GM18507 (cell line): ENCODE measurements at places on chromosomes 1 and 21.

DNA sequence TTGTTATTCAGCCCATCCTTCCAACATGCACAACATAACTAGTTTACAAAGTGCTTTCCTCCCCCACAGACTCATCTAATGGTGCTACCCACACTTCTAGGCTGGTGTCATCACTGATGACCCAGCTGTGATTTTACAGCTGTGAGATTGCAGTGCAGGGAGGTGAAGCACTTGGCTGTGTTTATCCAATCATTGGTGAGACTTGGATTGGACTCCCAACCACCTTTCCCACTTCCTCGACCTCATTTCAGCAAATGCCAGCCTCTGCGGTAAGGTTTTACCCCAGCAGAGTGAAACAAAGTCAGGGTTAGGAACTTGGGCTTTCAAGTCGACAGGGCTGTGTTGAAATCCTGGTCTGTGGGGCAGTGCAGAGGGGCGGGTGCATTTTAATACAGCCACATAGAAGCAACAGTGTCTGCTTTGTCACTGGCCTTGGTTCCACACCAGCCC lies 22.1 kb downstream of the ECHDC2 start:
- DNase-seq: no peak

- no peak for DNase-seq
Measured at GRCh38 chr1:100382657-100383056, 30.4 kb downstream of the CDC14A start.

- DNase-seq: no peak
Measured at GRCh38 chr21:27802816-27803475, 836.1 kb upstream of the ADAMTS5 start.

DNA sequence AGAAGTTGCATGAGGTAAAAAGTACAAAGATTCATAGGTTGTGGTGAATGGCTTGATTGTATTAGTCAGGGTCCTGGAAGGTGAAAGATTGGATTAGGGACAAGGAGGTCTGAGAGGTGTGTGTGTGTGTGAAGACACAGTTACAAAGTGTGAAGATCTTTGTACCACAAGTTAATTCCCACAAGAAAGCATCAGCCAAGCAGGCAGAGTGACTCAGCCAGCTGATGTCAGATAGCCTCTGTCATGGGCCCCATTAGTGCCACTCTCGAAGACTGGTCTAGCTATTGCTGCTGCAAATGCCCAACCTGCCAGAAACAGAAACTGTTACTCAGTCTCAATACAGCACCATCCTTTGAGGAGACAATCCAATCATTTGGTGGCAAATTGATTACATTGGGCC lies 96.5 kb downstream of the DTL start:
- no peak for DNase-seq

GRCh38 chr1:43839056-43839455 lies 94.5 kb upstream of the ARTN start:
- no peak for DNase-seq

GRCh38 chr1:84632673-84633434 lies 57.4 kb downstream of the SSX2IP start:
- no peak for DNase-seq

DNA sequence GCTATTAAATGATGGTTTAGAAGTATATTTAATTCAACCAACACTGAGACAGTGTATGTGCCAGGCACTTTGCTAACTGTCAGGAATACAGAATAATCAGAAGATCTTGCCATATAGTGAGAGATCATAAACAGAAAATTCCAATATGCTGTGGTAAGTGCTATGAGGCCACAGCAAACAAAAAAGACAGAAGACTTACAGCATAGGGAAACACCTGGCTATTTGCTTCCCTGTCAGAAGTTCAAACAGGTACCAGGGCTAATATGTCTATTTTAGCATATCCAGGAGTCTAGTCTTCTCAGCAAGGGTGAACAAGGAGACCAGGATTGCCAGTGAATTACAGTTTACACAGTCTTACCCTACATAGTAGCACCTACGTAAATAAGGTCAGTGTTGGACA lies 30.4 kb downstream of the TRIT1 start:
- no peak for DNase-seq

GRCh38 chr1:174656409-174657059 lies 208.8 kb downstream of the GPR52 start:
- no peak for DNase-seq

- DNase-seq: no peak
Measured at GRCh38 chr1:147807405-147807804, 47.0 kb upstream of the GJA5 start.

- DNase-seq: no peak
Measured at GRCh38 chr1:54277451-54278341, 77.7 kb downstream of the MRPL37 start.

- DNase-seq: no peak
Measured at GRCh38 chr1:153841463-153841994, 66.3 kb downstream of the SLC27A3 start.

DNA sequence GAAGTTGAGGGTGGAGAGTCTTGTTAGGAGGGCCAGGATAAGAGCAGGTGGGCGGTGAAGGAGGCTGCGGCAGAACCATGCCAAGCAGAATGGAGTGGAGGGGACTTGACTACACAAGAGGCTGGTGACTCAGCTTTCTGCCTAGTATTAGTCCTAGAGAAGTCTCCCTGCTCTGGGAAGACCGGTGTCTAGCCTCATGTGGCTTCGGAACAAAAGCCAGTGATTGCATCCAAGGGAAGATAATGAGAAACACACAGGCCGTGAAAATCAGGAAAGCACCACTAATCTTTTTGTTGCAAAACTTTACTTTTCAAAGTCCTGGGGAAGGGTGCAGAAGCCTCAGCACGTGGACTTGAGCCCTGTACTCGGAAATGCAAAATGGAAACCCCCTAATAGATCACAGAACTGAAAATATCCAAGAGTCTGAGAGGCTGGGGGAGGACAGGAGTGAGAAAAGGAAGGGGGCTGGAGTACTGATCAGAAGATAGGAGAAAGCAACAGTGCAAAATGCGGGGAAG lies 31.4 kb downstream of the DDR2 start:
- no peak for DNase-seq

DNA sequence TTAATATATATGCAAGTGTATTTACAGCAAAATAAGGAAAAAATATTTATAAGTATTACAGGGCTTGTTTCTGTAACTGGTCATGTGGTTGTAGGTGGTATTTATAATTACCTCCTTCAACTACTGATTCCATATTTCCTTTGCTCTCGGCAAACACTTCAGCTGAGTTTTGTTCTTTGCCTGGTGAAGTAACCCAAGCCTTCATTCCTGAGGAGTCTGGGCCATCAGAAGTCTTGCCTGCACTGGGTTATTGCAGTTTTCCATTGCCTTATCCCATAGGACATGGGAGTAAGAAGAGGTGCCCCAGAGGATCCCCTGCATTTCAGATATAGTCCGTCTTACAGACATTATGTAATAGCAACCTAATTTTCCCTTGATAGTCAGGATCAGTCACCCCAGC lies 23.8 kb downstream of the MARK1 start:
- DNase-seq: no peak

DNA sequence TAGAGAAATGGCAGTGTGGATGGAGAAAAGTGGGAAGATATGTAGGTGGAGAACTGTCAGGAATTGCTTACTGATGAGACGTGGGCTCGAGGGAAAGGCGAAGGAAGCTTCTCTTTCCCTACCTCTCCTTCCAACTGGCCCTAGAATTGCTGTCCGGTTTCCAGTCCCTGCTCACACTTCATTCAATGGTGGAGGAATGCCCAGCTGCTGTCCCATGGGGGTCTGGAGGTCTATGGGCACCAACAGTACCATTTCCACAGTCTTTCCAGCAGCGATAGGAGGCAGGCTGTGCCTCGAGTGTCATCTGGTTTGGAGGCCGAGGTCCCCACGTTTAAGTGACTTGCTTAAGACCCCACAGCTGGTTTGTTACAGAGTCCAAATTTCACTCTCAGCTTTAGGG lies 31.5 kb upstream of the CD1D start:
- DNase-seq: no peak

- no peak for DNase-seq
Measured at GRCh38 chr1:231757101-231757404, 130.5 kb downstream of the DISC1 start.

- DNase-seq: no peak
Measured at GRCh38 chr1:211381481-211382181, 55.0 kb downstream of the TRAF5 start.

GRCh38 chr1:219184337-219184736 lies 10.7 kb downstream of the LYPLAL1 start:
- DNase-seq: no peak

DNA sequence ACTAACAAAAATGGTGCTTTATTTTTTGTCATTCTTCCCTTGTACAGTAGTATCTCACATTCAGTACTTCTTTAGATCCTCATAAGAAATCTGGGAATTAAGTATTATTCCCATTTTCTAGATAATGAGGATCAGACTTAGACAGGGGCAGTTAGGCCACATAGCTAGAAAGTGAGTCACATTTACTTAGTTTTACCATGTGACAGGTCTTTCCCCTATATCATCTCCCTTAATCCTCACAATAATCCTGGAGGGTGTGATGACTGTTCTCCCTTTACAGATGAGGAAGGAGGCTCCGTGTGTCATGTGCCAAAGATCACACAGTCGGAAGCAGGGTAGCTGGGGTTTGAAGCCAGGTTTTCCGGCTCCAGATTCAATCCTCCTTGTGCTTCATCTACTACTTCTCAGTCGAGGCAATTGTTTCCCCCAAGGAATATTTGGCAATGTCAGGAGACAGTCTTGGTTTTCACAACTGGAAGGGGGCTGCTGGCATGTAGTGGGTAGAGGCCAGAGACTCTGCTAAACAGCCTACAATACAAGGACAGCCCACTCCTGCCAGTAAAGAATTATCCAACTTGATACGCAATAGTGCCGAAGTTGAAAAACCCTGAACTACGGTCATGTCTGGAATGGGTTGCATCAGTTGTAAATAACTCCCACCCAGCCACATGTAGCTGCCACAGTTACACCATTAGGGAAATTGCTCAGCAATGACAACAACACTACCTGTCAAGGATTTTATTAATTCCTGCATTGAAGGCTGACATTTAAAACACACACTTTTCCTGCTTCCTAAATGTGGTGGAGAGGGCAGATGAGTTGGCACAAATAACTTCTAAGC lies 54.5 kb downstream of the C8B start:
- DNase-seq: no peak

GRCh38 chr1:39497585-39497984 lies 6.1 kb downstream of the BMP8A start:
- no peak for DNase-seq

DNA sequence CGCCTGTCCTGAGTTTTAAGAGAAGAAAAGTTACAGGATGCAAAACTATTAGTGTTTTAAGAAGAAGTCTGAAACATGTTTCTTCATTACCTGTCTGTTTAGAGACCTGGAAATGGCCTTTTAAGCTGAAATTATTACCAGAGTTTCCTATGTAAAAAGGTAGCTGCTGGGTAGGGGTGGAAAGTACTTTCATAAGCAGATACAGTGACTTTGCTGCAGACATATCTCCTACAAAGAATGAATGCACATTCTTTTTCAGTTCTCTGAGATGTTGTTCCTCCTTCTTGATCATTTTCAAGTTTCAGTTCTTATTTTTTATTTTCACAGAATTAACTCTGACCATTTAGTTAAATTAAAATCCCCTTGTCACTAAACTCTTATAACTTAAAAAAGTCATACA lies 1329.6 kb downstream of the KCNT2 start:
- no peak for DNase-seq

DNA sequence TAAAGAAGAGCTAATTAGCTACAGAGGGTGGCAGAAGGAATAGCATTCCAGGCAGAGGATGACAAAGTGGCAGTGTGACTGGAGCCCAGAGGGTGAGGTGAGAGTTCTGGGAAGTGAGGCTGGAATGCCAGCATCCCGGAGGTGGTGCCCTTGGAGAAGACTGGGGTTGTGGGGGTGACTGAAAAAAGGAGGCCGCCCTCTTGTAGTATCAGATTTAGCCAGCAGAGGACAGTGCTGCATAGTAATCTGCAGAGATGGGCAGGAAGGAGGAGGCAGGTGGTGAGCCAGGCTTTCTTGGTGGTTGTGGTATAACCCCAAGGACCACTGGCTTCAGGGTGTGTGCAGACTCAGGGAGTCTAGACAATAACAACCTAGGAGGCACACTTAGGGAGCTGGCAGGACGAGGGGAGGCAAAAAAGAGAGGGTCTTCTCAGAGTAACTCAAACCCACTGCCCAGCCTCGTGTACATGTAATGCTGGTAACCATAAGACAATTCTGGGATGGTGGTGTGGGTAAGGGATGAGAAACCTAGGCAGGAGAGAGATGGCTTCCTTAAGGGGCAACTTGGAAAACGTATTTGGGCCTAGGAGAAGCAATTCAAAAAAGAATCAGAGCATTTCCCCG lies 30.5 kb downstream of the MROH7 start:
- DNase-seq: peak; percentile 40

- peak; percentile 22 for DNase-seq
Measured at GRCh38 chr1:225848030-225848955, 33.9 kb downstream of the TMEM63A start.

DNA sequence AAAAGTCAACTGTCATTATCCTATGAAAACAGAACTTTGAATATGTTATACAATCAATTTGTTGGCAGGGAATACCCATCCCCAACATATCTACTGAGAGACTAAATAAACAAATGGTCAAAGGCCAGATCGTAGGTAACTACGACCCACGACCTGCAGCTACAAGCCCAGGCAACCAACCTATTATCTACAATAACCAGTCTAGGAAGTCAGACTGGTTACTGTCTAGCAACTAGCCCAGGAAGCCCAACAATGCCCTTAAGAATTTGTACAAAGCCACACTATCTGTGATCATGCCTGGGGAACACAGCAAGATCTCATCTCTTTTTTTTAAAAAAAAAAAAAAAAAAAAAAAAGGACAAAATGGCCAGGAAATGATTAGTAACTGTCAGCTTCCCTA lies 58.7 kb downstream of the SMYD3 start:
- no peak for DNase-seq

- no peak for DNase-seq
Measured at GRCh38 chr1:34796990-34797389, 4.2 kb downstream of the GJA4 start.

- DNase-seq: no peak
Measured at GRCh38 chr1:81020506-81020905, 780.2 kb upstream of the ADGRL2 start.

GRCh38 chr1:174726167-174726879 lies 273.4 kb upstream of the CACYBP start:
- DNase-seq: no peak

DNA sequence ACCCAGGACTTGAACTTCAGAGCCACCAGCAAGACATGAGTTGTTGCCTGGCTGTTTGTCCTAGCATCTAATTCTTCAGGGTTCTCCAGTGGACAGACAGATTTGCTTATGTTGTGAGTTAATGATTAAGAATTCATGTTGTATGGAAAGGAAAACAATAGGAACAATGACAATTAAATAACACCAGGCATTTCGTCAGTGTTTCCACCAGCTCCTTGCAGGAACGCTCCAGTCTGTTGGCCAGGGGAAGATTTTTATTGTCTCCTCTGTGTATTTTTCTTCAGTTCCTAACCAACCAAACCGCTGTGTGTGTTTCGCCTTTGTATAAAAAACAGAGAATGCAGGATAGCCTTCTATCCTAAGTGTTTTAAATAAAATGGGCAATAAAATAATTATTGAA lies 64.4 kb upstream of the PTGFR start:
- no peak for DNase-seq

DNA sequence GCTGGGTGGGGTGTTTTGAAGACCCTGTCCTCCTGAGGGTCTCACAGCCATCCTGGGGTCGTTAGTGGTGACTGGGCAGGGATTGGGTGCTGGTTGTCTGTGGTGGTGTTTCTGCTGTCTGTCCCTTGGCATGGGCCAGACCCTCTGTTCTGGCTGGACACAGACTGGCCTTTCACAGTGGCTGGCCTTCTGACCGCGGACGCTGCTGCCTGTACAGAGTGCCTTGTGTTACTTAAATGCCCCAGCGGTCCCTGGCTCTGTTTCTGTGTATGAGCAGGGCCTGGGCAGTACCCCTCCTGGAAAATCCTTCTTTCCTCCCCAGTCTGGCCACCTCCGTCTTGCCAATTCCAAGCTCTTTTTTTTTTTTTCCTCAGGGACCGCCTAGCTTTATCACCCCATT lies 50.9 kb downstream of the SH3BGR start:
- no peak for DNase-seq
